ENCODE measurements at places on chromosomes 3 and 15.

DNA sequence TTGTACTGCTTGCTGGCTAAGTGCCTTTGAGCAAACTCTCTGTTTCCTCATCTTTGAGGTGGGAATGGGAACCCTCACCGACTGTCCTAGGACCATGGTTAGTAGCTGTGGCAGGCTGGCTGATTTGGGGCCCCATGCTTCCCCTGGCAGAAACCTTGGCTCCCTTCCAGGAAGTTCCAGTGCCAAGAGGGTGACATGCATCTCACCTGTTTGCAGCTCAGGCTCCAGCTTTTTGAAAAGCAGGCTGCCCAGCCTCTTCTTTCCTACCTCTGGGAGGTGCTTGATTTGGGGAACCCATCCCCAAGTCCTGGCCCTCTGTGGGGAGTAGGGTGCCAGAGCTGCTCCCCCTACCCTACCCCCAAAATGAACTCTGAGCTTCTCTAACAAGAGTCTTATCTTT lies 50.8 kb downstream of the RAB11A start:
- no peak for DNase-seq

DNA sequence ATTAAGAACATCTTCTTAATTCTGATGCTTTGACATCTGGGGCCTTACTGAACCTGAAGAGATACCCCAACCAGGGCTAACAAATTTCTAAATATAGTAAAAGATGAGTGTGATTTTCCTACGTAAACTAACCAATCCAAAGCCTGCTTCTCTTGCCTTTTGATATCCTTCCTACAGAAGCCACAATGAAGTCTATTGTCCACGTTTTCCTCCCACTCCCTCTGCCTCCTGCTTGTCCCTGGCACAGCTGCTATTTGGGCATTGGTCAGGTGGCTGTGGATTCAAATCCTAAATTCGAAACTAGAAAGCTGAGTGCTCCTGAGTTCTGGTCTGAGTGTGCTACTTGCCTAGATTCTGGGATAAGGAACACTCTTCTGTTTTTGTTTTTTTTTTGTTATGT lies 17.4 kb upstream of the MKRN3 start:
- DNase-seq = no peak

GRCh38 chr3:125194849-125195601 lies 17.5 kb downstream of the SLC12A8 start:
- DNase-seq = no peak

GRCh38 chr3:110940055-110940454 lies 131.6 kb upstream of the NECTIN3 start:
- no peak for DNase-seq

- no peak for DNase-seq
These were observed 274.8 kb downstream of the THSD4 start for GRCh38 chr15:71390096-71390495.

- DNase-seq = no peak
These were observed 311.3 kb downstream of the PLCL2 start for GRCh38 chr3:17195856-17196604.

DNA sequence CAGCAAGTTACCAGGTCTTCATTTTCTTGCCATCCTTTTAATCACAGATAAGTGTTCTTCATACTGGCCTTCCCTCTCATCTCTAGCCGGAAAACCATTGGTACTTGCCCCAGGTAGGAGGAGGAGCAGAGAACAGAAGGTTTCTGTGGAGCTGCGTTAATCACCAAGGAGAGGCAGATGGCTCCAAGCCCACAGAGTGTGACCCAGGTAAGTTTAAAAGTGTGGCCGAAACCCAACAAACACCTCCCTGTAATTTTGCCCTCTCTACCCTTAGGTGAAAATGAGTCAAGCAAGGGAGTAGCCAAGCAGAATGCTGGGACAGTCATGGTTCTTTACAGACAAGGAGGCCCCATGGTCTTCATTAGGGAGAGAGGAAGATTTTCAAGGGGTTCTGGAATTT lies 37.3 kb downstream of the NFKBIZ start:
- DNase-seq = no peak

DNA sequence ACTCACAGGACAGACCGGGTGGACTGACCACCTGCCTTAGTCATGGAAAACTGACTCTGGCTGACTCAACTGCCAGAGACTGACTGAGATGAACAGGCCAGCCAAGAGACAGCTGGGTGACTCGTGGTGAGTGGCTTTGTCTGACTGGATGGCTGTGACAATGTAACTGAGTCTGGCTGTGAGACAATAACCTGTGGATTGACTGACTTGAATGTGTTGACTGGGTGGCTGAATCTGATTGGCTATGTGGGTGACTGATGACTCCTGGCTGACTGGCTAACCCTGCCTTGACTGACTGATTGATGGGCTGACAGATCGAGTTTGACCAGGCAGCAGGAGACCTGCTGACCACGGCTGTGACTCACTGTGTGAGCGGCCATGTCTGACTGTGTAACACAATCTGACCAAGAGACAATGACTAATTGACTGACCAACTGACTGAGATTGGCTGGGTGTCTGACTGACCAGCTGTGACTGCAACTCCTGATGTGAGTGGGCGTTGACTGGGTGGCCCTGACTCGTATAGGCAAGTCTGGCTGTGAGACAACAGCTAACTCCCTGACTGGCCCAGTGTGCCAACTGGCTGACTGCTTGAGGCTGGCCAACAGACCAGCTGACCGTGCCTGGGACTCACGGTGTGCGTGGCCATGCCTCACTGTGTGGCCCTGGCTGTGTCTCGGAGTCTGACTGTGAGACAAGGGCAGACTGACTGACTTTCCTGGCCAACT lies 509.1 kb downstream of the SHQ1 start:
- peak; percentile 85 for DNase-seq

DNA sequence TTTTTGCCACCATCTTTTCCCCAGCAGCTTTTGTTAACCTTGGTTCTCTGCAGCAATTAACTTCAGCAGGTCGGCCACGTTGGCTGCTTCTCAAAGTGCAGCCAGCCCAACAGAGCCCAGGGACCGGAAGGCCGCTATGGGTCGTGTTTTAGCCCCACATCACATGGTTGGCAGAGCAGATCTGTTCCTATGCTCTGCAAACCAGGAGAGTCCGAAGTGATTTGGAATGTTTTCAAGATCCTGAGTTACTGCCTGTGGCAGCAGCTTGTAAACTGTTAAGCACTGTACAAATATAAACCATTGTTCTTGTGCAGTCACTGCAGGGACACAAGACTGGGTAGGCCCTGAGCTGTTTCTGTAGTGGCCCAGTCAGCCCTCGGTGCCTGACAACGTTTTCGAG lies 69.6 kb upstream of the MYZAP start:
- no peak for DNase-seq

DNA sequence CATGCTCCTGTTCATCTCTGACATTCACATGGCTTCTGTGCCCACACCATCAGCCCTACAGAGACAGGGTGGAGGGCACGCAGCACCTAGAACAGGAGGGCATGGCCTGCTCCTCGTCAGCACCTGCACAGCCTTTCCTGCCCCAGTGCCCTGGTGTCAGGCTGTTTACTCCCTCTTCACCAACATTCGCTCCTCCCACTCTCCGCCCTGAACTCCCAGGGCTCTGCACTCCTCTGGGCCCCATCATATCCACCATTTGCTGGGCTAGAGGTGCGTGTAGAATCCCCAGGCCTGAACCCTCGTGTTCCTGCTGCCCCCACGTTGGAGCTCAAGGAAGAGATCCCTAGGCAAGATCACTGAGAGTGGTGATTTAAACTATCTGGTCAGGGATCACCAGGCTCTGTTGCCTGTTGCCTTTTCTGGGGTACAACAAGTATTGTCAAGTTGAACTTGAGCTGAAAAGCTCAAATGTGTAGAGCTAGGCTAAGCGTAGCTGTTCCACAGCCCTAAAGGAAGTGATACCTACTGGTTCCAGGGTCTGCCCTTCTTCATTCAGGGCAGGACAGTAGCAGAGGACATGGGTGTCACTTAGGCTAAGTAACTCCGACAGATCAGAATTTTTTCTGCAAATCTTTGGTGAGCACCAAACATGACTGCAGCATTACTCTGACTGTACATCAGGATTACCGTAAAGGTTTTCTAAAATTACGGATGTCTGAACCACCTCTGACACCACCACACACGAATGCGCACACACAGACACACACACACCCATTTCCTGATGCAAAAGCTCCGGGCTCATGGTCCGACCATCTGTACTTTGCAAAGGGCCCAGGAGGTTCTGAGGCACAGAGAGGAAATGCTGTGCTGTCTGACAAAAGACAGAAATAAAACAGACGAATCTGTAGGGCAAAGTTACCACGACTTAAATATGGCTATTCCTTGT lies 43.7 kb upstream of the GNB5 start:
- DNase-seq = no peak

GRCh38 chr3:8864402-8865350 lies 95.3 kb upstream of the OXTR start:
- DNase-seq = no peak

- peak; percentile 50 for DNase-seq
These were observed 17.2 kb upstream of the GNB5 start for GRCh38 chr15:52208306-52208946.

DNA sequence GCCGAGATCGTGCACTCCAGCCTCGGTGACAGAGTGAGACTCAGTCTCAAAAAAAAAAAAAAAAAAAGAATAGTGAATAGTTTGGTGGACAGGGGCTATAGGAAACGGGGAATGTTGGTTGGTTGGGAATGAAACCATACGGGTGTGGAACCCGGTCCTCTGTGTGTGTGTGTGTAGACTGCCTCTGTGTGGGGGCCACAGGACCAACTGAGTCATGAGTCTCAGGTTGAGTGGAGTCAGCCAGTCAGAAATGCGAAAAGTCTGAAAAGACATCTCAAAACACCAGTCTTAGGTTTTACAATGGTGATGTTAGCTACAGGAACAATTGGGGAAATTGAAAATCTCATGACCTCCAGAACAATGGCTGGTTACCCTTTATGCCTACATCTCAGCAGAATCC lies 44.5 kb downstream of the ZDHHC19 start:
- no peak for DNase-seq

GRCh38 chr15:66838671-66839239 lies 136.7 kb downstream of the SMAD6 start:
- DNase-seq = no peak

GRCh38 chr15:57540736-57541135 lies 51.0 kb upstream of the MYZAP start:
- DNase-seq = no peak

GRCh38 chr15:83538682-83539081 lies 91.5 kb downstream of the SH3GL3 start:
- no peak for DNase-seq

GRCh38 chr3:42975456-42975855 lies 3.7 kb upstream of the GASK1A start:
- no peak for DNase-seq

DNA sequence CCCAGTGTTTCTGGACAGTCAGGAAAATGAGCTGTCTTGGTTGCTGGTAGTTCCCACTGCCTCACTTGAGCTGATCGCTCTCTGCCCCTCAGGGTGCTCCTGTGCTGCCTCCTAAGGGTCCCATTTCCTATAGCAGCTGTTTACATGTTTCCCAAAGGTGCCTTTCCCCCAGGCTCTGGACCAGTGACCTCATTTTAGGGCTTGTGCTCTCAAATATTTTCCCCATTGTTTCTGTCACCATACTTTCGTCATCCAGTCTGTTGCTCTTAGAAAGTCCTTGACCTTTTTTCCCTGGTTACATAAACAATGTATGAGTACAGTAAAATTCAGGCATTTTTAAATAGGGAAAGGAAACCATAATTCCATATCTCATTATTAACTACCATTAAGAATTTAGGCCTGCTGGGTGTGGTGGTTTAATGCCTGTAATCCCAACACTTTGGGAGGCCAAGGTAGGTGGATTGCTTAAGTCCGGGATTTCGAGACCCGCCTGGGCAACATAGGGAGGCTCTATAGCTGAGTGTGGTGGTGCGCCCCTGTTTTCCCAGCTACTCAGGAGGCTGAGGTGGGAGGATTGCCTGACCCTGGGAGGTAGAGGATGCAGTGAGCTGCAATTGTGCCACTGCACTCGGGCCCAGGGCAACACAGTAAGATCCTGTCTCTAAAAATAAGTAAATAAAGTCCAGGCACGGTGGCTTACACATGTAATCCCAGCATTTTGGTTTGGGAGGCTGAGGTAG lies 11.7 kb downstream of the RAD54L2 start:
- no peak for DNase-seq

GRCh38 chr15:40471808-40472150 lies 995 bp downstream of the CHST14 start:
- DNase-seq = no peak

GRCh38 chr3:117526470-117527079 lies 817.0 kb downstream of the TUSC7 start:
- DNase-seq = no peak

DNA sequence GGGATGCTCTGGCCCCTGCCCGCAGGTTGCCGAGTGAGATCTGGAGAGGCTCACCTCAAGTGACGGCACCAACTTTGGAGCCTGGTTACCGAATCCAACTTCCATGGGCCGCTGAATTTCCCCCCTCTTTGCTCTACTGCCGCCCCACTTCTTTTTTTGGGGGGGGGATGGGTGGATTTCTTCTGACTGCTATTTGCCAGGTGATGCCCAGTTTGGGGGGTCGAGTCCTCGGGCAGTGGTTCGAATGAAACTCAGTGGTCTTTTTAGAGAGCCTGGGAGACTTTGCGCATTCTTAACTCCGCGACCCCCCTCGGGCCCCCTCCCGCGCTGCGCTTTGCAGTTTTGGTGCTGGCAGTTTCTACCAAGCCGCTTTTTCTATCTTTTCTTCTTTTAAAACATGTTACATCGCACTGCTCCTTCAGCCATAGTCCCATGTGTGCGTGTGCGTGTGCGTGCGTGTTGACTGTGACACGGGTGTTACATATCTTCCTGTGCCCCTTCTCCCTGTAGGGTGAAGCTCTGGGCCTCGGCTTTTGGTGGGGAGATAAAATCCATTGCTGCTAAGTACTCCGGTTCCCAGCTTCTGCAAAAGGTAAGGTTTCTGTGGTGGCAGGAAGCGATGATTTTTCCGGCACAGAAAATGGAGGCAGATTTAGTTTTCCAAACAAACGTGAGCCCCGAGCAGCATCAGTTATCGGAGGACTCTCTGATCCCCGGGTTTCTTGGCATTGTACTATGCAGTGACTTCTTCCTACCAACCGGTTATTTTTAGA lies 837 bp downstream of the CACNA2D3 start:
- DNase-seq = no peak

- DNase-seq = no peak
These were observed 29.6 kb upstream of the SPTBN5 start for GRCh38 chr15:41923401-41923997.

DNA sequence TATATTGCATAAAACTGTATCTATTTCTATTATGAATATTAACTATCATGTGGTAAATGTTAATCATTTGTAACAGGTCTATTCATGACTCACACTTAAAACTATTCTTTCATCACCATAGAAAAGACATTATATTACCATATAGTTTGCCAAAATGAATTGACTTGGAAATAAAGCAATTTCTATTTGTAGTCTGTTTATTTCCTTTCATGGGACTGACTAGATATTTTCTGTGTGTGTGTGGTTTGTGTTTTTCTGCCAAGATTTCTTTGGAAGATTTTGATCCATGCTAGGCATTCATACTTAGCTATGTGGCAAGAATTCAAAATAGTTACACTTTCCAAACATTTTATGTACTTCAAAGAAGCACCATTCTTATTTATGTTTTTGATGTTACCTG lies 522.5 kb upstream of the AGTR1 start:
- no peak for DNase-seq

GRCh38 chr3:113339616-113340244 lies 101.6 kb downstream of the CFAP44 start:
- DNase-seq = no peak

- DNase-seq = no peak
These were observed at the start of gene CNTN3 for GRCh38 chr3:74614107-74614967. TSS of gene CNTN3 (minus strand) at chr3:74614659. CDS start at chr3:74521112, 93,547 bp downstream.
